ENCODE measurements at places on chromosomes 12 and 14. TPM values are rescaled to one million over a fixed set of nuclear protein-coding genes. Genes with fewer than 3 reads are reported as not detected.

MSI1 gene
- total RNA-seq = 0.17 TPM

CDKN1B gene
- total RNA-seq = 33.5 TPM

ADAM20 gene
- 0.15 TPM for total RNA-seq

CCDC196 gene
- total RNA-seq = not detected

FAM186B gene
- total RNA-seq = 0.17 TPM

AJUBA gene
- 0.96 TPM for total RNA-seq

PUS7L gene
- 23.6 TPM for total RNA-seq

PPM1H gene
- total RNA-seq = 0.13 TPM

SERPINA3 gene
- not detected for total RNA-seq

PPP2R3C gene
- 39.4 TPM for total RNA-seq

KRT7 gene
- total RNA-seq = 1.1 TPM

KMT2D gene
- 67.6 TPM for total RNA-seq

ETFBKMT gene
- total RNA-seq = 0.67 TPM

SOAT2 gene
- total RNA-seq = 1.5 TPM

ADAM21 gene
- 0.15 TPM for total RNA-seq

CDKN3 gene
- total RNA-seq = 54.6 TPM

VPS33A gene
- total RNA-seq = 37.2 TPM

AP5M1 gene
- total RNA-seq = 42.6 TPM

TMEM233 gene
- not detected for total RNA-seq

KCNK13 gene
- total RNA-seq = not detected

ADSS1 gene
- 1.7 TPM for total RNA-seq

SLC17A8 gene
- total RNA-seq = not detected

DACT1 gene
- 0.48 TPM for total RNA-seq

CAPZA3 gene
- total RNA-seq = not detected

OTUB2 gene
- total RNA-seq = 1.4 TPM

SRRM4 gene
- total RNA-seq = not detected

PDZRN4 gene
- total RNA-seq = not detected

GLT1D1 gene
- 0.38 TPM for total RNA-seq

KRT8 gene
- not detected for total RNA-seq

BCL7A gene
- 3.7 TPM for total RNA-seq

IFI27 gene
- 1.1 TPM for total RNA-seq

RD3L gene
- not detected for total RNA-seq

AMDHD1 gene
- 1.7 TPM for total RNA-seq

A2ML1 gene
- total RNA-seq = not detected

FAM90A1 gene
- total RNA-seq = 0.15 TPM

TMEM260 gene
- 11.1 TPM for total RNA-seq

TAS2R46 gene
- total RNA-seq = 0.34 TPM

WNT5B gene
- total RNA-seq = not detected

MMP17 gene
- total RNA-seq = 0.51 TPM

KRT85 gene
- total RNA-seq = not detected

KCNH3 gene
- 5.8 TPM for total RNA-seq

C12orf54 gene
- not detected for total RNA-seq

GLIPR1L1 gene
- total RNA-seq = not detected

GPRC5A gene
- not detected for total RNA-seq

PLEKHD1 gene
- total RNA-seq = not detected

RFLNA gene
- not detected for total RNA-seq

SEC23A gene
- total RNA-seq = 41.1 TPM

E2F7 gene
- total RNA-seq = 7.9 TPM

SLC22A17 gene
- 2.0 TPM for total RNA-seq

Measured in activated CD8-positive, alpha-beta memory T cell treated with anti-CD3 and anti-CD28 coated beads for 36 hours (primary cell).